ENCODE measurements at places on chromosomes 11 and 22. TPM values are rescaled to one million over a fixed set of nuclear protein-coding genes. Genes with fewer than 3 reads are reported as not detected.

DNA sequence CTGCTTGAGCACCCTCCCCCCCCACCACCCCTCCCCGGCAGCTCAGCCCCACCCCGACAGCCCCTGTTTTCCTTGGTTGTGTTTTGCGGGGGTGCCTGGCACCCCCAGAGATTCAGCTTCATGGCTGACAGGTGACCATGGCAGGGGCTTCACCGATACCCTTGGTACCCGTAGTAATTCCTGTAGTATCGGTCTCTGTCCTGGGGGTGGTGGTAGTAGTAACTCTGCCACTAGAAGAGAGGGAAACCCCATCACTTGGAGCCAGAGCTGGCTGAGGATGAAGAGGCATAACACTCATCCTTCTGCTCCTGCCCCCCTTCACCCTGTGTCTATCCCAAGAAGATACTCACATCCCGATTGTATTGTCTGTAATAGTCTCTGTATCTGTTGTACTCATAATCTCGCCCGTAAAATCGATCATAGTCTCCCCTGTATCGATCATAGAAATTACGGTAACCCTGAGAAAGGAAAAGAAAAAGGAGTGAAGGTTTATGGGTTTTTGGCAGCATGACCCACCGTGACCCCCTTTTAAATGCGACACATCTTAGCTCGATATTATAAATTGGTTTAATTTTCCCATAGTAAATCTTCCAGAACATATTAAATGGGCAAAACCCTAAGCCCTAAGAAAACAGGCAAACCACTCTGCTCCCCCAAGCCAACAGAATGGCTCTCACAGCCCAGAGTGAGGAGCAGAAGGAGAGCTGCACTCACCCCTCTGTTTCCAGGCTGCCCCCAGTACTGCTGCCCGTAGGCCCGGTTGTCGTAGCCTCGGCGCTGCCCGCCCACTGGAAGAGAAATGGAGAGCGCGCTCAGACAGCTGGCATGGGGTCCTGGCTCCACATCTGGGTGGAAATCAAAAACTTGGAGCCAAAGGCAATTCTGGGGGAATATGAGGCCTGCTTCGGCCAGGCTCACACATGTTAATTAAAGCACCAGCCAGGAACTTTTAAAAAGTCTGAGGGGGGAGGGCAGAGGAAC, 8.0 kb downstream of the GNG3 start:
- DNase-seq, result no peak

DNA sequence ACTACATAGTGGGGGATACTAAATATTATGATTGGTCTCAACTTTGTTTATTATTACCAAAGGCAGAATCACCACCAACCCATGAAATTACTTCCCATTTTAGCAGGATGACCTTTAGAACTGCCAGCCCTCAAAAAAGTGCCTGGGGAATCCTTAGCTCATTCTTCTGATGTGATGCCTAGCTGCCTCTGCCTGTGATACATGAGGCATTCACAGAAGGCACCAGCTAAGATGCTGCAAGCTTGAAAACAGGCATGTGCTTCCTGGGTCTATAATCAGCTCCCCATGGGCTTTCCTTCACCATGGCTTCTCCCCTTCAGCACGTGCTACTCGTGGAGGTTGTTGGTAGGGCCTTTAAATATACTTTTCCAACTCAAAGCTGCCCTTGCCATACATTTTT, 50.4 kb upstream of the ARHGAP20 start:
- no peak for DNase-seq

DNA sequence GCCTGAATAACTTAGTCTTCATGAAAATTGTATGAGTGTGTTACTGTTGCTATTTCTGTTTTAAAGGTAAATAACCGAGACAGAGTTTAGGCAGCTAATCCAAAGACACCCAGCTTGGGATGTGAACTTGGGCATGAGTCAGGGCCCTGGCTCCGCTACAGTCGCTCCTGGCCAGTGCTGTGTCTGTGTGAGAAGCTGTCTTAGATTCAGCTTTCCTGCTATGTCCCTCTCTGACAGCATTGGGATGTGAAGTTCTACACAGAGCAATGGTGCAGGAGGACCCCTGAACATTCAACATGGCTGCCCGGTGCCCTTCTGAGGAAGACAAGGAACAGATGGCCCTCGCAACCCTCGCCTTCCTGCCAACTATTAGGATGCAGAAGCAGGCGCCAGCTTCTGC, 49.4 kb downstream of the GALNT18 start:
- DNase-seq, result no peak

The CTSF gene
- polyA plus RNA-seq, result 5.5 TPM

The KCNA4 gene
- polyA plus RNA-seq, result not detected

- no peak for DNase-seq
These were observed 79.8 kb downstream of the C11orf58 start for GRCh38 chr11:16818284-16818683.

- no peak for DNase-seq
These were observed 386.2 kb downstream of the TENM4 start for GRCh38 chr11:79054636-79055035.

GRCh38 chr11:87437844-87438223, 400.1 kb downstream of the TMEM135 start:
- peak; percentile 86 for DNase-seq

DNA sequence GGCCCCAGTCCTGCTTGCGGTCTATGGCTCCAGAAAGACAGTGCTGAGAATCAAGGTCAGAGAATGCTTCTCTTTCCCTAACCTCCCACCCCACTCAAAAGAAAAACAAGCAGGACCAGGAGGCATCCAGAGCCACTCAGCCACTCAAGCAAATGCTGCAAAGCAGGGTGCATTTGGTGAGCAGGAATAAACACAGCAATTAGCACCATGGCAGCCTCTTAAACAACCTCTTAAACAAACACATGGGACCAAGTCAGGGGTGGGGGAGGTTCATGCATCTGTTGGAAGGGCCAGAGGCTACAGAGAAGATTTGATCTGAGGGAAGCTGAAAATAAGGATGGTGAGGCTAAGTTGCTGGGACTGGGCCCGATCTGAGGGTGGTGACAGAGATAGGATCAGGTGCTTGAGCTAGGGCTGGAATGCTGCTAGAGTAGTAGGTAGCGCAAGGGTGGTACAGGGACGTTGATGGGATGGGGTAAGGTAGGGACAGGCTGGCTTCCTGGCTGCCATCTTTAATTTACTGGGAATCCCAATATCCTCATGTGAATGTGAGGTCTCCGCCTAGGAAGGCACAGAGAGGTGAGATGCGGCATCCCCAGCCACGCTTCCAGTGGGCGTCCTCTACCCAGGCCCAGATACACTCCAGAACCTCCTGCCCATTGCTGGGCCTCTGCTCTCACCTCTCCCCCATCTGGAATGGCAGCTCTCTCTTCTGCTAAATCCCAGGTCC, 26.6 kb upstream of the LMO1 start:
- no peak for DNase-seq

GRCh38 chr22:49310354-49310753, 517.3 kb downstream of the BRD1 start:
- no peak for DNase-seq

The NTM gene
- polyA plus RNA-seq, result 16.1 TPM

GRCh38 chr11:65633390-65634108, 4.4 kb upstream of the SIPA1 start:
- no peak for DNase-seq

DNA sequence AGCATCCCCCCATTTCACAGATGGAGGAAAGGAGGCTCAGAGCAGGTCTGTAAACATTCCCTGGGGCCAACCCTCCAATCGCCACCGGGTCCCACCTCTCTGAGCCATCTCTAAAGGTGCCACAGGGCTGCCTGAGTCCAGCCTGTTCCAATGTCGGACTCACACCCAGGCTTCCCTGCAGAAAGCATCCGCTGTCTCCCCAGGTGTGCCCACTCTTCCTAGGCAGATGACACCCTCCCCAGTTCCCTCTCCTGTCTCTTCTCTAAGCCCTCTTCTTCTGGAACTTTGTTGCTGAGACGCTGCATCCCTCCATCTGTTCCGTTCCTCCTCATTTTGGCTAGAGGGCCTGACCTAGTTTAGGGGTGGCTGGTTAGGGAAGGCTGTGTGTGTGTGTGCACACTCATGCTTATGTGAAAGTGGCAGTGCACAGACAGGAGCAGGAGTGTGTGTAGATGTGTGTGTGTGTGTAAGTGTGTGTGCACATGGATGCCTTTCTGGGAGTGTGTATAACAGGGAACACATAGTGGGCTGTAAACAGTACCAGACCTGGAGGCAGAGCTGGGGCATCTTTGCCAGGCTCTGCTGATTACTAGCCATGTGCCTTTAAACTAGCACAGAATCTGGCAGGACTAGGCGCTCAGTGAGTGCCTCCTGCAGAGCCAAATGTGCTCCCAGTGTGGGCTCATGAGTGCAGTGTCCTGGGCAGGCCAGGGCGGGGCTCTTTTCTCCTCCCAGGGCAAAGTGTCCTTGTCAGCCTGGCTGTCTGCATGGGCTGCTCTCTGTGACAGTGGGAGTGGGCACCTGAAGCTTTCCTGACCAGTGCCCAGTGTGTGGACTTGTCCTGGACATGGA, 77.3 kb upstream of the NECTIN1 start:
- no peak for DNase-seq

All from foreskin keratinocyte (primary cell).